Activated CD4-positive, alpha-beta T cell treated with anti-CD3 and anti-CD28 coated beads for 36 hours (primary cell): ENCODE measurements at places on chromosomes 13 and 19.

DNA sequence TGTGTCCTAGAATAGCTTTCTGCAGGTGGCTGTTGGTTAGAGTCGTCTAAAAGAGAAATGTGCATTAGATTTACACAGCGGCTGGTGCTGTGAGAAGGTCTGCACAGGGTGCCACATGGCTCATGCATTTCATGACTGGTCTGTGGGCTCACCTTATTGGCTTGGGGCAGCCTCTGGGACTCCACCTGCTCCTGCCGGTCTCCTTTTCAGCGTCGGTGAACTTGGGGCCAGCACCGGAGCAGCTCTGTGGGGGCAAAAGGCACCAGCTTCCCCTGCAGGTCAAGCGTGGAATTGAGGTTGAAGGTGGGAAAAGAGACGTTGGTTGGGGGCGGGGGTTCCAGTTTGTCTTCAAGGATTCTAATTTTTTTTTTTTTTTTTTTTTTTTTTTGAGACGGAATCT, 3.1 kb upstream of the PNMA8C start:
- DNase-seq = peak; percentile 24

DNA sequence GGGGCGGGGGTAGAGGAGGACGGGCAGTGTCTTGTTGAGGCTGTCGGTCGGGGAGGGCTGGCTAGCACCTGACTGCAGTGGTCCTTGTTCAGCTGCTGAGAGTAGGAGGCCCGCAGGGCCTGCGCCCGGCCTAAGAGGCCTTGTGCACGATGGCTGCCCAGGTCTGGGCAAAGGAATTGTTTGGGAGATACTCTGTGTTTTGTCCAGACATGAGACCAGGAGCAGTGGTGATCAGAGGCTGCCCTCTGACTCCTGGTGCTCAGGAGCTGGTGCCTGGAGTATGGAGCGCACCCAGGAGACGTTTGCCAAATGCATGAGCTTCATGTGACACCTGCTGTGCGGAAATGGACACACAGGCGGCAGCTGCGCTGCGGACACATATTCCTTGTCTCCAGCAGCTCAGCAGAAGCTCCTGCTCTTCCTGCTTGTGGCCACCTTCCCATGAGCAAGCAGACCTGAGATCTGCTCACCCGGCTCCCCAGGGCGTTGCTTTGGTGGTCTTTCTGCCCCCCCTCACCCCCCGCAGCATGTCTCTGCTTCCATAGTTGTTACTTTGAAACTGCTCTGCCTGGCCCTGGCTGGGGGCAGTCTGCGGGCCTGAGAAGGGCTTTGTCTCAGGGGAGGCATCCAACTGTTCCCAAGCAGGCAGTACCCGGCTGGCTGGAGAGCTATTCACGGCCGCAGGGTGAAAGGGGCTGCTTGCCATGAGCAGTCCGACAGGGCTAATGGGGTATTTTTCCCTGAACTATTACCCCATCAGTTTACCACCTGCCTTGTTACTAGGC, 163.9 kb downstream of the TEX29 start:
- DNase-seq = no peak

DNA sequence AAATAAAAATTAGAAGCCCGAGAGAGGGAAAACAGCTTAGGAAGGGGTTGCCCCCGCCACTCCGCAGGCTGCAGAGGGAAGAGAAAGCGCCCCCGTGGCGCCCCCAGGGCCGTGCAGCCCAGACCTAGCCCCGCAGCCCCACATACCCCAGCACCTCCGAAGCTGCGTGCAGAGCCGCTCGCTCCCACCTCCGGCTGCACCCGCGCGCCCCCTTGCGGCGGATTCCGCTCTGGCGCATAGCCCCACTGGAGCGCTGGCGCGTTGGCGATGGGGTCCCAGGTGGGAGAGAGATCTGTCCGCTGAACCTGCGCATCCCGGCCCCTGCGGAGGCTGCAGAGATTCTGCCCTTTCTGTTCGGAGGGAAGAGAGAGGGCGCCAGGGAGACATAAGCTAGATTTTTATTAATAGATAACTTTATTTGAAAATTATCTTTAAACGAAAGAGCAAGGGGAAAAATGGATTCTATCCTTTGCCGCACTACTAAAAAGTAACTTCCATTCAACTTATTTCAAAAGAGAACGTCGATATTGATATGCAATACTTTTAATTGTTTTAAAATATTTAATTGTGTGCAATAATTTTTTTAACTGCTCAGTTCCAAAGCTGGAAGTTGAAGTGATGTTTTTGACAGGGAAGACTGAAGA, 11.7 kb upstream of the CLN5 start:
- DNase-seq = peak; percentile 93

- DNase-seq = no peak
Observed at GRCh38 chr19:16088351-16089009, 12.2 kb downstream of the TPM4 start.

DNA sequence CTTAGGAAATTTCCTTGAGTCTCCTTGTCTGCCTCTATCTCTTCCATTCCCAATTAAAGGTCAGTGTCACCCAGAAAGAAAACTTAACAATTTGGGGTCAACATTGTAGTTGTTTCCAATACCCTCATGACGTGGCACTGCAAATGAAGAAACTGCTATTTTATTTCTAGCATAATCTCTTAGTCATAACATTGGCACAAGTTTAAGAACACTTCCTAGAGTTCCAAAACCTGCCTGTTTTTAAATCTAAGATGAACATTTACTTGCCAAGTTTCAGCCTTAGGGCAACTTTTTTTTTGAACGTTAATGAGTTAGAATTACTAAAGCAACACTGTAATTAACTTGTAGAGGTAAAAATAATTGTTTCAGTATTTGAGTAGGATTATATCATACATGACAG, 108.0 kb downstream of the LMO7 start:
- no peak for DNase-seq

DNA sequence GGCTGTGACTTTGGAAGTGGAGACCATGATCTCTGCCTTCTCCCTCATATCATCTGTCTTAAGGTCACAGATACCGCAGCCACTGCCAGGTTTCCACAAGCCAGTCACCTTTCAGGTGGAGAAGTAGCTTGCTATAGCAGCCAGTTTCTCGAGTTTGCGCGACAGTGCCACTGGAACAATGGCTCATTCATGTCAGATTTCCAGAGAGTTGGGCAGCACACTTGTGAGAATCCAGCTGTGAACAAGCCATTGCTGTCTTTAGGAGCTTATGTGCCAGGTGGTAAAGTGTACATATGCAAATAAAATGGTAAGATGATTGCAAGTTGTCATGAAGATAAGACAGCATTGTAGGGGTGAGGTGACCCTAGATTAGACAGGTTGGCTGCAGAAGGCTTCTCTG, 22.3 kb downstream of the GARRE1 start:
- no peak for DNase-seq

GRCh38 chr19:29665826-29666577, 741 bp downstream of the PLEKHF1 start:
- DNase-seq = peak; percentile 46

- no peak for DNase-seq
Observed at GRCh38 chr19:55146705-55147273, 2.2 kb downstream of the TNNT1 start.

GRCh38 chr13:104975272-104975671, 1560.2 kb downstream of the EFNB2 start:
- no peak for DNase-seq

DNA sequence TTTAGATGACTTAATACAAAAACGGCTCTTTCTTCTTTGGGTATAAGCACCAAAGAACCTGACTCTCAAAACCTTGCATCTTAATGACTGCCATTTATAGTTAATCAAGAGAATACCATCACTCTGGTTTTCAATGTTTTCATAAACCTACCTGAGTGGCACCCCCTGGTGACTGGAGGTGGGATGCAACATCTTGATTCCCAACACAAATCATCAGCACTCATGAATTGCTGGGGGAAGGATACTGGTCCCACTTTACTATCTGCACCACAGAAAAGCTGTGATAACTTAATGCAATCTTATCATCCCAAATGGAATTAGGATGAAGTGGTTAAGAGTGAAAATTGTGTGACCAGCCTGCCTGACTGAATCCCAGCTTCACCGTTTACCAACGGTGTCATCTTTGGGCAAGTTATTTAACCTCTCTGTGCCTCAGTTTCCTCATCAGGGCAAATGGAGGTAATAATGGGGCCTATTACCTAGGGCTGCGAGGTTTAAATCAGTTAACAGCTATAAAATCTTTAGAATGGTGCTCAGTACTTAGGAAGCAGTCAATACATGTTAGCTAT, 366.4 kb downstream of the KLF12 start:
- peak; percentile 59 for DNase-seq

GRCh38 chr13:50224534-50224933, 209.3 kb downstream of the KCNRG start:
- peak; percentile 50 for DNase-seq

- peak; percentile 65 for DNase-seq
Observed at GRCh38 chr19:10086591-10087192, 575 bp downstream of the SHFL start.

- peak; percentile 10 for DNase-seq
Observed at GRCh38 chr13:96090240-96091101, 564 bp downstream of the HS6ST3 start.

DNA sequence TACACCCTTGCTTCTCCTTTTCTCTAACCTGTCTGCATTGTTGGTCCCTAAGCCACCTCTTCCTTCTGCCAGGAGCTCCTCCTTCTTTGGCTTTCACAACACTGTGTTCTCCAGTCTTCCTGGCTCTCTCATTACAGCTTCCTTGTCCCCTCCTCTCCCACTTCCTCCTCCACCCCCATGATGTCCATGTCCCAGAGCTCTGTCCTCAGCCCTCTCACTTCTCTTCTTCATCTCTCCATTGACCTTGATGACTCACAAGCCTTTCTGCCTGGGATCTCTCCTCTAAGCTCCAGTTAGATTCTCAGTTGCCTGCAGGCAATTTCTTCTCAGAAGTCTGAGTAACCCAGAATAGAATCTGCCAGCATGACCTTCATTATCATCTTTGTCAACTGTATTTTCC, 100.3 kb upstream of the WASF3 start:
- DNase-seq = no peak

GRCh38 chr19:34519602-34520001, 38.0 kb downstream of the WTIP start:
- no peak for DNase-seq
